ENCODE measurements at places on chromosomes 5 and 9.

DNA sequence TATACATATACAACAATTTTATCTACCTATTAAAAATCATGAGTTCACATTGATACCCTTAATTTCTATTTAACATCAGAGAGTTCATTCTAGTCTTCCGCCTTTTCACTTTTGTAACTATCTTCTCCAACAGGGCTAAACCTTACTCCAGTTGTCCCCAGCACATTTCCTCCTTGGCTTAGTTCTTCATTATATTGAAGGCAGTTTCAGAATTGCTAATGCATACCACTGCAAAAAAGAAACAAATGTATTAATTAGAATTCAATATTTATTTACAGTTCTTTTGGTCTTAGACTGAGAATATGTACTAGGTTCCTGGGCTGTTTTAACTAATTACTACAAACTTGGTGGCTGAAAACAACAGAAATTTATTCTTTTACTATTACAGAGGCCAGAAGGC lies 132.5 kb downstream of the WDR70 start:
- DNase-seq: no peak

DNA sequence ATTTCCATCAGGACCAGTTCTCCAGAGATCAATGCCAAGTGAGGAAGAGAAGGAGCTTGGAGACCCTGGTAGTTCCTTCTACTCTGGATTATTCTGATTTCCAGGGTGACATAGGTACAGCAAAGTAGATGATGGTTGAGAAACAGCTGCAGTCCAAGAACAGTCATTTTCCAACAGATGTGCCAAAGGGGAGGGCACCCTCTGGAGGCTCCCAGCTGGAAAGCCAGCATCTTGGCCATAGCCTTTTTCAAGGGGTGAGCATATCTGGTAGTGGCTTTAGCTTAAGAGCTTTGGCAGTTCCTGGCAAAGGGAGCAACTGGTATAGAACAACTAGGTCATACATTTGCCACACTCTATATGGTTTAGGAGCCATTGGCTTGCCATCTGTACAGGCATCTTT lies 492.7 kb downstream of the RASEF start:
- DNase-seq: no peak

DNA sequence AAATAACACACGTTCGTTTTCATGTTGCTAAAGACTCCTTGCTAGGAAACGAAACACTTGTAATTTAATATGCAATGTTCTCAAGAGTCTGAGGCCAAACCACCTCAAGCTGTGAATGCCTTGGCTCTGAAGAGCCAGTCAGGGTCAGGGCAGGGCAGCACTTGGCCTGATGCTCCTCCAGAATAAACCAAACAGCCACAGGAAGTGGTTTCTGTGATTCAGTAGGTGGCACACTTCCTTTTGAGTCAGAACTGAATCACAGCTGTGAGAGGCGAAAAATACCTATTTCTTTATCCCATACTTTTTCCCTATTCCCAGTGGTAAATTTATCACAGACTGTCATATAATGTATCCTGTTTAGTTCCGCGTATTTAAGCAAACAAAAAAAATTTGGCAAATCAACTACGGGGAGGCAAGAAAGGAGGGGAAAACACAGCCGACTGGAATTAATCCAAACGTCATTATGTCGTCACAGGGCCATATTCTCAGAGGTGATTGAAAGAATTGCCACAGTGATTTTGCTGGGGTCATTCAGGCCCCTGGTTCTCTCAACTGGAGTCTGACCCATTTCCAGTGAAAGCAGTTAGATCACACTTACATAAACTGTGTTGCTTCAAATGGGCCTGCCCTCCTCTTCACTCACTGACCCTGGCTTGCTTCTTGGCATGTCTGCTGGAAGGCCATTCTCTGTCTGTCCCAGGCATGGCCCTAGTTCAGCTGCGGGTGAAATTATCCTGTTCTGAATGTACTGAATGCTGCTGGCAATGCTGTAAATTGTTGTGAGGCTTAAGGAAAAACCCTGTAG lies 71.2 kb downstream of the ARRDC3 start:
- DNase-seq: peak; percentile 94

- DNase-seq: peak; percentile 17
These were observed 46.4 kb upstream of the KDM4C start for GRCh38 chr9:6711403-6711802.

- DNase-seq: no peak
These were observed 26.5 kb downstream of the HSD17B4 start for GRCh38 chr5:119478781-119479180.

DNA sequence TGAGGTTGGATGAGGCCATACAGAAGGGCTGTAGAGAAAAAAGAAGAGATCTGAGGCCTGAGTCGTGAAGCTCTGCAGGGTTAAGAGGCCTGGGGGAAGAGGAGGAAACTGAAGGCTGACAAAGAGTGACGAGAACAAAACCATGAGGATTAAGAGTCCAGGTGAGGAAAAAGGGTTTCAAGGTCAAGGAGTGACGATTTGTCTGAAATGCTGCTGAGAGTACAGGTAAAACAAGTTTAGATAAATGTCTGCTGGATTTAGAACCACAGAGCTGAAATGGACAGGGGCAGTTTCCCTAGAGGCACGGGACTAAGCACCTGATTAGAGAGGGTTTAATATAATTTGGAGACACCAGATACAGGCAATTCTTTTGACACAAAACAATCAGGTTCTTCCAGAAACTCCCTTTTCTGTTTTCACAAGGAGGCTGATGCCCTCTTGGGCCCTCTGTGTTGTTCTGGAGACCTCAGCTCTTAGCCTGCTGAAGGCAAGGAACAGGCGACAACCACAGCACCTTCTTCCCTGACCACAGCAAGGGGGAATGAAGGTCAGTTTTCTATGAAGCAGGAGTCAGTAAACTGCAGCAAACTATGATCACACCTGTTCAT lies 14.6 kb upstream of the GCNT1 start:
- no peak for DNase-seq

DNA sequence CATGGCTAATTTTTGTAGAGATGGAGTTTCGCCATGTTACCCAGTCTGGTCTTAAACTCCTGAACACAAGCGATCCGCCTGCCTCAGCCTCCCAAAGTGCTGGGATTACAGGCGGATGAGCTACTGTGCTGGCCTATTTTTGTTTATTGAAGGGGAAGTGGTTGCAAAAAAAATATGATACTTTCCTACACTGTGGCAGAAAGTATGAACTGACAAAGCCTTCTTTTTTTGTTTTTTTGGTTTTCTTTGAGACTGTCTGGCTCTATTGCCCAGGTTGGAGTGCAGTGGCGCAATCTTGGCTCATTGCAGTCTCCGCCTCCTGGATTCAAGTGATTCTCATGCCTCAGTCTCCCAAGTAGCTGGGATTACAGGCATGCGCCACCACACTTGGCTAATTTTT lies 50.9 kb downstream of the OSTF1 start:
- DNase-seq: no peak

DNA sequence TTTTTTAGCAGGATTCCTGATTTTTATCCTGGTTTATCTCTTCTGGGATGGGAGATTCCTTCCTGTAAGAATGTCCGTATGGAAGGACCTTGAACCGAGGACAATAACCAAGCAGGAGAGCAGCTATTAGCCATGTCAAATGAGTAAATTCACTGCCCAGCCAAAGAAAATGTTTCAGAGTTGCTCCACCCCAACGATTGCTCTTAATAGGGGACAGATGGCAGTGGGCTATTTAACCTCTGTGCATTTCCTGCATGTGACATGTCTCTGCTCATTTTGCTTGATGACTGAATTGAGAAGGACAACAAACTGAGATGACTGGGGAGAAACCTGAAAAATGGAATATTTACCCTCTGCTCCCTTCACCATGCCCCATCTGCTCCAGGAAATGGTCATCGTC lies 479.9 kb upstream of the ZNF462 start:
- no peak for DNase-seq

GRCh38 chr5:54470128-54470527 lies 14.6 kb downstream of the HSPB3 start:
- peak; percentile 74 for DNase-seq

DNA sequence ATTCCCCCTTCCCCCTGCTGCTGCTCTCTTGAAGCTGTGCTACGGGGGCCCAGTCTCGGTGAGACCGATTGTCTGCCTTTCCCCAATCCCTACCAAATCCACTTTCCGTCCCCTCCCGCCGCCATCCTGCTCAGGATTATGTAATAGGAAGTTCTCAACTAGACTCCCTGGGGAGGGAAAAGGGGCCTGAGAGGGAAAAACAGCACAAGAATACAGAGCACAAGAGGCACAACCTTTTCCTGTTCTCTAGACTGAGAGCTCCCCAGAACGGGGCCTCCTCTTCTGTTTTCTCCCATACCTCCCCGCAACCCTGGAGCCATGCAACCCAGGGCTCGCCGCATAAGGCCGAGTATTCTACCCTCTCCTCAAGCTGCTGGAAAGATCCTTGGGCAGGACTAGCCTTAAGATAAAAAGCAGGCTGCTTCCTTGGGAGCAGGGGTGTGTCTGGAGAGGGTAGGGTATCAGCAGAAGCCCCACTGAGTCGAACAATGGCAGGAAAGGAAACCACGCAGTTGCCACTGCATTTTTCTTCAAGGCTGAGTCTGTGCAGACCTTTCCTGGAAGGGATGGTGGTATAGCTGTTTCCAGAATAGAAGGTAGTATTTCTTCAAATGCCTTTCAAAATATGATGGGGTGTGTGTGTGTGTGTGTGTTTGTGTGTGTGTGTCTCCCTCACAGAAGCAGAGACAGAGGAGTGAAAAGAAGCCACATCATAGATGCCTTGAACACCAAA lies 12.9 kb downstream of the MYORG start:
- DNase-seq: no peak

- DNase-seq: no peak
These were observed 92.9 kb upstream of the IQGAP2 start for GRCh38 chr5:76310208-76310607.

GRCh38 chr5:144170276-144171024 lies at the start of the genes KCTD16 and YIPF5:
Gene KCTD16, plus strand, starts transcription at chr5:144170873.
Gene YIPF5, minus strand, starts transcription at chr5:144170659. Its CDS starts 704 bp downstream, at chr5:144169955.
- DNase-seq: peak; percentile 98

DNA sequence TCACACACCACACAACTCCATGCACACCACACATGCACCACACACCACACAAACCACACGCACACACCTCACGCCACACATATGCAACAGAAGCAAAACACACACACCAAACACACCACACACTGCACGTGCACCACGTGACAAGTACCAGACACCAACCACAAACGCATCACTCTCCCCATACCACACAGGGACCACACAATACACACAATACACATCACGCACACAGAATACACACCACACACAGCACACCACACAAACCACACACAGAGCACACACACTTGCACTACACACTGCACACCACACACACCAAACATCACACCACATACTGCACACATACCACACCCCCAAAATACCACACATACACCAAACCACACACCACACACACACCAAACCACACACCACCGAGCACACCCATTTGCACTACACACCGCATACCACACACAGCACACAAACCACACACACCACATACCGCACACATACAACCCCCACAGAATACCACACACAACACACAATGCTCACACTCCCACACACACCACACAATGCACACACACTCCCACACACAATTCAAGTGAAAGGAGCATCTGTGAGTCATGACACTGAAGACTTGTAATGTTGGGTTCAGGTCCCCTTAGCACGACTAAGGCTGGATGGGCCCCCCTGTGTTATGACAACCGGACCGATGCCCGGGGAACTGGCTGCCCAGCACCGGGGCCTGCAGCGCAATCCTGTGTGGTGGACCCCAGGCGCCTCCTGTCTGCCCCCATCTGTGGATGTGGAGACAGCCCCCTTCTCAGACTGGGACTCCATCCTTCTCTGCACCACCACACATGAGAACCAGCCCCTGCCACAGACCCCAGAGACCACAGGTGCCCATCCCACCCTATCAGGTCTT lies 6.0 kb upstream of the ZDHHC11 start:
- no peak for DNase-seq

DNA sequence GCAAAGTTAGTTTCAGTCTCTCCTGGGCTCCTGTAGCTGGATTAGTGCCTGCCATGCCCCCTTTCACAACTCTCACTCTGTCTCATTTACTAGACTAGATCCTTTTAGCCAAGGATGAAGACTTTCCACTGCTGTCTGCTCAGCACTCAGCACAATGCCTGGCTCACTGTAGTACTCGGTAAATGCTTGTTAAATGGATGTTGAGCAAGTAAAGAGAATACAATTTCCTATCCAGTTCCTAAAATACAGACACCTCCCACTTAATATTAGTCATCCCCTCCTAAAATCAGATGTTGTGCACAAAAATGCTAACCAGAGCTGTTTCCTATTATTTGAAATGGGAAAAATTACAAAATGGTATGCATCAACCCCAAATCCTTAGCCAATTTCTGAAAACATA lies 195.8 kb downstream of the SREK1 start:
- no peak for DNase-seq

DNA sequence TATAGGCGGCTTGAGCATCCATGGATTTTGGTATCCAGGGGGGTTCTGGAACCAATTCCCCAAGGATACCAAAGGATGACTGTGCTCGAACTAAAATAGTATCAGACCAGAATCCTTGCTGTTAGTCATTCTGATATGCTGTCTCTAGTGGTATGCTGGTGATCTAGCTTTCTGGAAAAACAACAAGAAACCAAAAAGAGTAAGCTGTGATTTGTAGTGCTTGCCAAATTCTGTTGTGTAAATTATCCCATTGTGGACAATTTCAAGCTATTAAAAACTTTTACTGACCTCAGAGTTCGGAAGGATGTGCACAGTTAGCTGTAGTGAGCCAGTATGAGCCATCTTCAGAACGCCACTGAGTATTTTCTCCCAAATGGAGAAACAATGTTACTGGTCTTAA lies 99.0 kb upstream of the FBN2 start:
- peak; percentile 73 for DNase-seq

DNA sequence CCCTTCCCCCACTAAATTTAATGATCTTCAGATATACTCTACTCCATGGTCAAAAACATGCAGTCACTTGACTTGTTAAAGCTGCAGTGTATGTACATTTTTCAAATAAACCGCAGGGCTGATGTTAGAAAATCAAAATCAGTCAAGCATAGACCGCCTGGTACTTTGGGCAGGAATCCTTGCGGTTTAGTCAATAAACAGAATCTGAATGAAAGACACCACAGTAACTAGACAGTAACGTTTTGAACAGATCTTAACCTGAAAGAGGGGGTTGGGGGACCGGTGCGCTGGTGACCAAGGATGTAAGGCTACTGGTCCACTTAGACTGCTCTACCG lies 188.8 kb downstream of the BNC2 start:
- no peak for DNase-seq

DNA sequence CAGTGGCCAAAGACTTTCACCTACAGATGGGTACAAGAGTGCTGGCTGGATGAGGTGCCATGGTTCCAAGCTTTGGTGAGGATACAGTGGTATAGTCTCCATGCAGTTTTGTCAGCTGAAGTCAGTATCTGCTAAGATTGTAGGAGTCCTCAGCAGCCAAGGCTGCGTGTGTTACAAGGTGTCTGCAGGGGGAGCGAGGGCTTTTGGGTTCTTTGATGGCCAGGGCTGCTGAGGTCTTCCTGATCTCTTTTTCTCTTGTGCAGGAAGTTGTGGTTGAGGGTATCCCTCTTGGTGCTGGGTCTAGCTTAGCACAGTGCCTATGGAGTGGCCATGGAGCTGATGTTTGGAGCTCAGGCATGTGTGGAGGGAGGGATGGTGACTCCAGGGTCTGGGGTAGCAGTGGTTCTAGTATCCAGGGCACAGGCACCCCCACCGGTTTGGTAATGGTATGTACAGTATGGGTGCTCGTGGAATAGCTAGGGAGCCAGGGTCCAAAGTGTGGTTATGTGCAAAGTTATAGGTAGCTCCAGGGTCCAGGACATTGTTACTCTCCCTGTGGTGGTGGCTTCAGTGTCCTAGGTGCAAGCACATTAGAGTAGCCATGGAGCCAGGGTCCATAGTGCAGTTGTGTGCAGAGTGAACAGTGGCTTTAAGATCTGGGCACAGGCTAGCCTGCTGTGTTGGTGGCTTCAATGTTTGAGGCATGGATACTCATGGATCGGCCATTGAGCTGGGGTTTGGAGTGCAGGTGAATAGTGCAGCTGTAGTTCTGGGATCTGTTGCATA lies 36.7 kb downstream of the CNTLN start:
- no peak for DNase-seq

GRCh38 chr9:2758162-2758897 lies 41.0 kb downstream of the KCNV2 start:
- DNase-seq: no peak

All from adipocyte (in vitro differentiated cells).